AG20443 (cell line): ENCODE measurements at places on chromosomes 4 and X.

- no peak for DNase-seq
Measured at GRCh38 chr4:38037612-38038011, 77.4 kb downstream of the PTTG2 start.

- DNase-seq, result no peak
Measured at GRCh38 chr4:26873391-26874026, 12.9 kb downstream of the STIM2 start.

DNA sequence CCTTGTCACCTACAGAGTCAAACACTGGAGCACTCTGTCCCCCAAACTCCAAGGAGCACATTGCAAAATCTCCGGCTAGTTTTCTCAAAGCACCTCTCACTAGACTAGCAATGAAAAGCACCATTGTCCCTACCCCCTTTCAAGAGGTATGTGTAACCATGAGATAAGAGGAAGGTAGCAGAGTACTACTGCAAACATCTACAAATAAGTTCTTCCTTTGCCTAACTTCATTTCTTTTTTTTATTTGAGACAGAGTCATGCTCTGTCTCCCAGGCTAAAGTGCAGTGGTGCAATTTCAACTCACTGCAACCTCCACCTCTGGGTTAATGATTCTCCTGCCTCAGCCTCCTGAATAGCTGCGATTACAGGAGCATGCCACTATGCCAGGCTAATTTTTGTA, 17.7 kb downstream of the PPP4R3C start:
- no peak for DNase-seq

DNA sequence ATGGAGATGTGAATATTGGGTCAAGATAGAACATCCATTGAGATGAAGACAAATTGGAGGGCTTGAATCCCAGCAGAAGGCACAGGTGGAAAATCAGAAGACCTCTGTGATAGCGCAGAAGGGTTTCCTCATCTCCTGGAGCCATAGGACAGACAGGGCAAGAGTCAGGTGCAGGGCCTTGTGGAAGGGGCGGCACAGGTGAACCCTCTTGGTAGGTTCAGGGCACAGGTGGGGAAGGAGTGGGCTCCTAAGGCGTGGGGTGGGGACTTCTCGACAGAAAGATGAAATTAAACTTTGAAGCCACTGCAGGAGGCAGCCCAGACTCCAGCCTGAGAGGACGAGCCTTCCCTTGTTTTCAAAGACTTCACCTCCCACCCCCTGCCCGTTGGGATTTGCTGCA, 9.3 kb upstream of the RGS12 start:
- DNase-seq, result no peak

DNA sequence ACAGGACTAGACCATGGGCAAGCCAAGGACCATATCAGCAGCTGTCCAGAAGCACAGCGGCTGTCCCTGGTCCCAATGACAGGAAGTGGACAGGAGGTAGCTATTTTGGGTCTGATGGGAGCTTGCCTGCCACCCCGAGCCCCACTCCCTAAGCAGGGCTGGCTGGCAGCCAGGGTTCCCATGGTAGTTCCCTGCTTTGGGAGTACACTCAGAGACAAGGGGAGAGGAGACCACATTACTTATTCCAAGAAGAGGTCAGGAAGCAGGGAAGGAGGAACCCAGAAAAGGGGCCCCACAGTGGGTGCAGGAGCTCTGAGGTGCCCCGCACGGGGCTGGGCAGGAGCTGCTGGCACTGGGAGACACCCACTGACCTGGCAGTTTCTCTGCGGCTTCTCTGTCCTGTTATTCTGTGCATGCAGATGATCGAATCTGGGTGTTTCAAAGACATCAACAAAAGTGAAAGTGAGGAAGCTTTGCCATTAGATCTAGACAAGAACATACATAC, 36.3 kb downstream of the HTT-AS start:
- DNase-seq, result no peak

GRCh38 chr4:14865031-14865366, 137.3 kb upstream of the CPEB2 start:
- no peak for DNase-seq

DNA sequence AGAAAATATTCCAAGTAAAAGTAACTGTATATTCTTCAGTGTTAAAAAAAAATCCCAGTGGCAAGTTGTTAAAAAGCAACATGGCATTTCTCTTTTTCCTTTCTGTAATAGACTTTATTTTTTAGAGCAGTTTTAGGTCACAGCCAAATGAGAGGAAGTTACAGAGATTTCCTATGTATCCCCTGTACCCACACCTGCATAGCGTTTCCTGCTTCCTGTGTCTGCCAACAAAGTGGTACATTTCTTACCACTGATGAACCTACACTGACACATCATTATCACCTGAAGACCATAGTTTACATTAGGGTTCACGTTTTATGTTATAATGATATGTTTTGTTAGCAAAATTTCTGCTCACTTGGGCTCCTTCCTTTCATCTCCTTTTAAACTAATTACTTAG, 124.7 kb downstream of the GPAT3 start:
- DNase-seq, result no peak

GRCh38 chrX:86171366-86171765, 23.1 kb downstream of the DACH2 start:
- DNase-seq, result no peak

- no peak for DNase-seq
Measured at GRCh38 chr4:16580514-16580913, 317.9 kb downstream of the LDB2 start.

GRCh38 chr4:19791422-19792123, 460.1 kb upstream of the SLIT2 start:
- no peak for DNase-seq

DNA sequence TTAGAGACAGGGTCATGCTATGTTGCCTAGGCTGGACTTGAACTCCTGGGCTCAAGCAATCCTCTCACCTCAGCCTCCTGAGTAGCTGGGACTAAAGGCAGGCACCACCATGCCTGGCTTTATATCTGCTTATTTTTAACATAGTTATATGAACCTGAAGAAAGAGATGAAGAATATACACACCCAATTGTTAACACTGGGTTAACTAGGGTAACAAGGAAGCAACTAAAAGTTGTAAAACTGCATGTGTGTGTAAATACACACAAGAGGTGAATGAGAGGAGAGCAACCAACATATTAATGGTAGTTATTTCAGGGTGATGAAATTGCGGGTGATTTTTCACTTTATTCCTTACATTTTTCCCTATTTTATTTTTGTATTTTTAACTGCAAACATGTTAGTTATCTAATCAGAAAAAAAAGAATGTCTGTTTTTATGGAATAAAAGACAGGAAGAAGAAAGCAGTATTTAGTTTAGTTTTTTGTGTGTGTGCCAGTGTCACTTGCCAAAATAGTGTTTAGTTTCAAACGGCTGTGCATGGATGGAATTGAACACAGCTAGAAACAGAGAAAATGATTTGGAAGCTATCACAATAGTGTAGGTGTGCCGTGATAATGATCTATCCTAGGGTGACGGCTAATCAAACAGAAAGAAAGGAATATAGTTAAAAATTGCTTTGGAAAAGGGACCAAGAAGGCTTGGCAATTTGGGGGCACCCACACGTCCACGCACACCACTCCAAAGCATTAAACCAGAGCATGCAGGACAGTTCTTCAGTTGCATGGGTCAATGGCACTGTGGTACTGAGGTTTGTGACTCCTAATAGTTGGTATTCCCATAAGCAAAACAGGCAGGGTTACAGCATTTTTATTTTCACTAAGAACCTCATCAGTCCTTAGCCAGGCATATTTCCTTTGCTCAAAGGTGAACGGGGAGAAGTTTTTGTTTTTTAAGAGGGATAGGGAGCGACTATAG, 89.1 kb upstream of the KLHL13 start:
- DNase-seq, result no peak

DNA sequence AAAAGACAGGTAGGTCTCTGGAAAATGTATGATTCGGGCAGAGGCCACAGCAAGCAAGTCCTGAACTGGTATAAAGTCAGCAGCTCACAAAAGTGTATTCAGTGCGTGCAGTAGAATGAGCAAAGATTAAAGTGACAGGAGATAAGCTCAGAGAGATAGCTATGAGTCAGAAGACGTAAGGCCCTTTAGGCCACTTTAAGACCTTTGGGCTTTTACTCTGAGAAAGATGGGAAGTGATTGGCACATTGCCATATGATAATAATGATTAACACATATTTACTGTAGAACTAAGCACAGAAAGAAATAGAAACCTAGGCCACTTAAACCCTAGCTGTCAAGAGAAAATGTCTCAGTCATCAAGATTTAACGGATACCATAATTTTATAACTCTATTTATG, 51.7 kb downstream of the TBCK start:
- no peak for DNase-seq

- DNase-seq, result no peak
Measured at GRCh38 chr4:90254357-90254756, 127.2 kb downstream of the CCSER1 start.

DNA sequence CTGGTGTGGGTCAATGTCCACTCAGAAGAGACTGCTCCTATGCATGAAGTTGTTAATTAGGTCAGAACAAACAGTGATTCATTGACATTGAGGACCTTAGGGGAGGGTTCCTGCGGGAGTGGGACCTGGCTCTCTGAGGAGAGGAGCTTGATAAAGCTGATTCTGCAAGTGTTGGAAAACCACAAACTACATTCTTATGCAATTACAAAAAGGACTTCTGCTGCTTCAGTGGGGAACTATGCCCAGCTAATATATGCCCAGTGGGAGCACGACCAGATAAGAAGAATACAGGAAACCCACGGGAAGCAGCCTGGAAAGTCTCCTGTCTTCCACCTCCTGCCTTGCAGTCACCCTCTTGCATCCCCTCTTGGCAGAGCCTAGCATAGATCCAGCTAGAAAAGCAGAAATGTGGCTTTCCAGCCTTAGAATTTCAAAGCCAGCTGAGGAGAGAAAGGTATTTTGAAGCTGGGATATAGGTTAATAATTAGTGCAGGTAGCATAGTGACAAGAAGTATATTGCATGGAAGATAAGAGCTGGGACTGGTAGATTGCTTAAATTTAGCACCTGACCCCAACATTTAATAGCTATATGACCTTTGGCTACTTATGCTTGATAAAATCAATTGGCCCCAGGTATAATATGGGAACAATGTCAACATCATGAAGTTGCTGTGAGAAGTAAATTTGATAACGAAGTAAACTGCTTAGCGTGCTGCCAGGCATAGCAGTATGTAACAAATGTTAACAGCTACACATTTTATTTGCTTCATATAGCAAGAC, 34.9 kb upstream of the UGT8 start:
- no peak for DNase-seq

GRCh38 chr4:18733961-18734360, 712.4 kb upstream of the LCORL start:
- DNase-seq, result no peak

GRCh38 chrX:2188840-2189239, 311.9 kb downstream of the DHRSX start:
- DNase-seq, result no peak
